ENCODE measurements at places on chromosomes 2 and 18.

DNA sequence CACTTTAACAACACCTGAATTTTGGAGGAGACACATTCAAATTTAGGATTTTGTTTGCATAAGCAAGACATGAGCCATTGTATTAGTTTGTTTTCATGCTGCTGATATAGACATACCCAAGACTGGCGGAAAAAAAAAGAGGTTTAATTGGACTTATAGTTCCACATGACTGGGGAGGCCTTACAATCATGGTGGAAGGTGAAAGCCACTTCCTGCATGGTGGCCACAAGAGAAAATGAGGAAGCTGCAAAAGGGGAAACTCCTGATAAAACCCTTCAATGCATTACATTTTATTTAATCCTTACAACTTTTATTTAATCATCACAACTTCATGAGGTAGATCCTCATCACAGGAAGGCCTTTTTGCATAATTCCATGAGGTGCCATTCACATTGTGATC, 242.0 kb upstream of the STON1 start:
- DNase-seq: no peak

DNA sequence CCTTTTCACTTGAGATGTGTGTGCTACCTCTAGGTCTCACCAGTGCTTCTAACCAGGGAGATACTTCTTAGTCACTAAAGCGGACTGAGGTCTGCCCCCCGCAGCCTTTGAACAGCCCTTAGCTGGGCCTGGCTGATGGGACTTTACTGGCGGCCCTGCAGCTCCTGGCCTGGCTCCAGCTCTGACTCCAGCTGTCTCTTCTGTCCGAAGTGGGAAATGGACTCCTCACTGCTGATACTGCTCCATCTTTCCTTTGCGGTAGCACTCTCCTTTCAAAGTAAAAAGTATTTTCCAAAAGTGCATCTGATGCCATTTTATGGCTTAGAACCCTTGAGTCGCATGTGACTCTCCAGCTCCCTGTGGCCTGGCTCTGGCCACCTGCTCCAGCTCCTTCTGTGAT, 64.5 kb downstream of the ATP9B start:
- no peak for DNase-seq

DNA sequence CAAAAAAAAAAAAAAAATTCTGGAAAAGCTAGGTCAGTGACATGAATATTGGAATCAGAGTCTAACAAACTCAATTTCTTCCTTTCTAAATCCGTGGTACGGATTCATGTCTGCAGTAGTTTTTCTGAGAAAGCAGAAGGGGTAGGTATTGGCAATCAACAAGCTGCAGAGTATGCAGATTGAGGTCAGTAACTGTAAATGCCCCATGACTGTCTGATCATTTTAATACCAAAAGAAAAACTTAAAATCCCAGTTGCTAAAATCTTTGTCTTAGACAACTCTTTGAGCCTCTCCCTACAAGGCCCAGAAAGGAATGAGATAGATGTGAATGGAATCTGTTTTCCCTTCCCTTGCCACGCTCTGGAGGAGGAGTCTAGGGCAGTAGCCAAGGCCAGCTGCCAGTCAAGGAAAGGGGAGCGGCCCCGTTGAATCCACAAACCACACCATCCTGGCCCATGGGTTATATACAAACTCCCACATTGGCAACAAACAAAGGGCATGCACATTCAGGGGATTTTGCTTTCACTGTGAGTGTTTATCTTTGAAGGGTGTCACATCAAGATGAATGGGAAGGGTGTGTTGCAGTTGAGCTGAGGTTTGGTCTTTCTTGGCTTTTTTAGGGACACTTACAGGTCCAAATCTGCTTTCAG, 6.1 kb upstream of the CASP8 start:
- DNase-seq: no peak

GRCh38 chr18:40995529-40995928, 959.5 kb upstream of the PIK3C3 start:
- DNase-seq: no peak

DNA sequence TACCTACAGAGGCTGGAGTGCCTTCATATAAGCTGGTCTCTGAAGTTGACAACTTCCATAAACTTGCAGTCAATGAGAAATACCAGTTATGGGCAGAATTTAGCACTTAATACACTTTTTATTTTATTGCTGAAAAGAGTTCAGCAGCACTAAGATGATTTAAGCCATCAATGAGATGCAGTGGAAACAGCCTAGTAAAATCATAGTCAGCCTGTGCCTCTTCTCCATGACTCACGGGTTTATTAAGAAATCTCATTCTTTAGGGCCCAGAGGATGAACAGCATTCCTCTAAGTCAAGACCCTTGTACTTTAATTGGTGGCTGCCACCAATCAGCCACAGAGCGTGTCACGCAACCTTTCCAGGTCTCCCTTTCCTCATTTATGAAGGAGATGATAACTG, 1357.9 kb upstream of the CELF4 start:
- DNase-seq: no peak

- DNase-seq: no peak
These were observed 6.5 kb downstream of the PER2 start for GRCh38 chr2:238281826-238282480.

DNA sequence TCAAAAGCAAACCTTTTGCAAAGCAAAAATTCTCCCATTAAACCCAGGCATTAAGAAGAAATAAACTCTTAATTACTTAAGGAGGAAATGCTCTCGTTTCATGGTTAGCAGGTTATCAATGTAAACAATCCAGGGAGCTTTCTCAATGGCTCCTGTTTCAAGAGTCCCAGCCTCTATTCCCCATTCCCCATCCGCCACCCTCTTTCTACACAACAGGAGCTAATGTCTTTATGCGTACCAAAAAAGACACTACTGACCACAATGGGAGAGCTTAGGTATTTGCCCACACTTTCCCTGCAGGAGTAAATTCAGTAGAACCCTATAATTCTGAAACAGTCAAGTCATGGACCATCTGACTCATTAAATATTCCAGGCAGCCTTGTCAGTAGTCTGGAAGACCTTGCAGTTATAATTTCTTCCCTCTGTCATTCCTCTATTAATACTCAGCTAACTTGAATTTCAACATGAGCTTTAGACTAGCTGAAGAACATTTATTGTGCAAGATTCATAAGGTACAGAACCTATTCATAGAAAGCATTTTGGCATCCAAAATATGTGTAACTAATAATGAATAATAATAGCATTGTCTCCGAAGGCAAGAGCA, 48.6 kb downstream of the SLC8A1 start:
- no peak for DNase-seq

GRCh38 chr2:23417310-23417709, 32.3 kb downstream of the KLHL29 start:
- DNase-seq: no peak

DNA sequence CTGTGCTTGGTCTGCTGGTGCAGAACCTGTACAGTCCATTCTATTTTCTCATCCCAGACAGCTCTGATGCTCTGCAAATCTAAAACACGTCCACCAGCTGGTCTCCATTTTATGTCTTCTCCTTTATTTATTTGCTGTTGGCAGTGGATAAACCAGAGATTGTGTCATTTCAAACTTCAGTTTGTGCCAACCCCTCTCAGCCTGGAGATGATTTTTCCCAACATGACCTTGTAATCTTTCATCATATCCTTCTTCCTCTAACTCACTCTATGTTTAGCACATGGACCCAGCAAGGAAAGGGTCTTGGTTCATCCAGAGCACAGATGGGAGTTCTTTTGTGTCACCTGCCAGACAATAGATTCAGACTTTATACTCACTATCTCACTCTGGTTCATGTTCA, 273.2 kb downstream of the MTX2 start:
- DNase-seq: no peak

DNA sequence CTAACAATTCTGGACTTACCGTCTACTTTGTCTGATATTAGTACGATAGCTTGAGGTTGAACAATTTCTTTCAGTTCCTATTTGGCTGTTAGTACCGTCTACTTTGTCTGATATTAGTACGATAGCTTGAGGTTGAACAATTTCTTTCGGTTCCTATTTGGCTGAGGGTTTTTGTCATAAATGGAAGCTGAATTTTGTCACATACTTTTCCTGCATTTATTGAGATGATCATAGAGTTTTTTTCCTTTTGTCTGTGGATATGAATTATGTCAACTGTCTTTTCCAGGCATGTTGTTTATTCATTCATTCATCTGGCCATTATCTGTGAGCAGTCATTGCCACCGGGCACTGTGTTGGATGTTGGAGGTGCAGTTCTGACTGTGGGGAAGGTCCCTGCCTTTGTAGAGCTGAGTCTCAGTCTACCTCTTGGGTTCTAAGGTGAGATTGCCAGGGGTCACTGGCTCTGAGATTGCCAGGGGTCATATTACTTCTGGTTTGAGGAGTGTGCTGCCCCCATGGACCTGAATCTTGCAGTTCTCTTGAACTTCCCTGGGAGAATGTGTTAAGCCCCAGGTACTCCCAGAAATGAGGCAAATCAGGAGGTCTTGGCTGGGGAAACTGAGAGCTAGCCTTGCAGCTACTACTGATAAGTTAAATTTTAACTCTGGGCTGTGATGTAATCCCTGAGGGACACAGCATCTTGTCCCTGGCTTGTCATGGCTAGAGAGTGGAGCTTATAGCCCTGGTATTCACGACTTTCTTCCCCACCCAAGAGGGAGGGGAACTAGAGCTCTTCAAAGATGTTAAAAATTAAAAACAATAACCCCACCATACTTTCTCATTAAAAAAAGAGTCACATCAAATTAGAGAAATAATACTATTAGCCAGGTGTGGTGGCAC, 89.1 kb upstream of the MBOAT2 start:
- DNase-seq: no peak

- DNase-seq: no peak
These were observed 346.2 kb upstream of the MEX3C start for GRCh38 chr18:51543658-51544155.

DNA sequence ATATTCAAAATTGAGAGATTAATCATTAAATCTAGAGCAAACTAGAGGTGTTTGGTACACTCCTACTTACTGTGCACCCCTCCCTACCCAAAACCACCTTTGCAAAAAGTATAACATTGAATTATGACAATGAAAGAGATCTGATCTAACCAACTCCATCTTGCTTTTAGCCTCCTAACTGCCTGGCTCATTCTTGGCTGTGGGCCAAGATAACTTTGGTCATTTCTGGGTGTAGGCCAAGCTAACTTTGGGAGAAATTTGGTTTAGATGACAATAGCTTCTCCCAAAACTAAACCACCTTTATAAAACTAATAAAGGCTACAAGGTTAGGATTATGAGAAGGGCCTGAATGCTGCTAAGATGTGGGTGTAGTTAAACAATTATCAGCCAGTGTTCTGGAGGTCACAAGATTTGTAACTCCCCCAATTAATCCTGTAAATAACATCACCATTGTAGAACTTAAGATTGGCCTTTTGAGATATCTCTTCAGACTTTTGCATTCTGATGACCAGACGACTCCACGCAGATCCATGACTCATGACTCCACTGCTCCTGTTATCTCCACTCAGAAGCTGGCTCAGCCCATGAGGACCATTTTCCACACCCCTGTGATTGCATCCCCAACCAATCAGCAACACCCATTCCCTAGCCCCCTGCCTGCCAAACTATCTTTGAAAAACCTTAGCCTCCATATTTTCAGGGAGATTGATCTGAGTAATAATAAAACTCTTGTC, 160.2 kb downstream of the FBXO15 start:
- DNase-seq: no peak

GRCh38 chr2:150589681-150590080, 102.2 kb upstream of the RND3 start:
- DNase-seq: no peak
